ENCODE measurements at places on chromosomes 1 and 21.

GRCh38 chr1:61343734-61344420 lies 261.5 kb downstream of the NFIA start:
- DNase-seq, result no peak

- no peak for DNase-seq
These were observed 34.1 kb upstream of the DIP2A start for GRCh38 chr21:46424621-46425020.

DNA sequence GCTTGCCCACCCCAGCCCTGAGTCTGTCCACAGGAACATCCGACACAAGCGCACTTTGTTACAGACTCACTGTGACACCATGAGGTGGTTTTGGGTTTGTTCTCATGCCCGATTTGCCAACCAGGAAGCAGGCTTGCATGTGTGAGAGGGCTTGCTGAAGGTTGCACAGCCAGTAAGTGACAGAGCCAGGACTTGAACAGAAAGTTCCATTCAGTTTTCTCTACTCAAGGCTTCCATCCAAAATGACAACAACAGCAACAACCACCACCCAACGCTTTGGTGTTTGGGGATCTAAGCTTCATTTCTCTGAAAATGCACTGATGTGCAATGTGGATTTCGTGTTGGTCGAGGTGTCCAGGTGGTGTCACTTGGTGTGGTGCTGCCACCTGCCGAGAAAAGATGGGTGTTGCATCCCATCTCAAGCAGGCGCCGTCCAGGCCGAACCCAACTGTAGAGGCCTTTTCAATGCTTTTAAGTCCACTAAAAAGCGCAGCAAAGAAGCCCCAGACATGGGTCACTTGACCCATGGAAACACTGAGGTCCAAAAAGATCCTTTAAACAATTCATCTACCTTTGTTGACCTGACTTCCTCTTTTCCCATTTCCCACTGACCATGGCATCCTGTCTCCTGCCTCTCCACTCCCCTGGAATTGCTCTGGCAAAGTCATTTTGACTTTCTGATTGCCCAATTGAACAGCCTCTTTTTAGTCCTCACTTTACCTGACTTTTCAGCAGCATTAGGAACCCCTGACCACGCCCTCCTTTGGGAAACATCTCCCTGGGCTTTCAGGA lies 12.2 kb downstream of the CITED4 start:
- DNase-seq, result no peak

DNA sequence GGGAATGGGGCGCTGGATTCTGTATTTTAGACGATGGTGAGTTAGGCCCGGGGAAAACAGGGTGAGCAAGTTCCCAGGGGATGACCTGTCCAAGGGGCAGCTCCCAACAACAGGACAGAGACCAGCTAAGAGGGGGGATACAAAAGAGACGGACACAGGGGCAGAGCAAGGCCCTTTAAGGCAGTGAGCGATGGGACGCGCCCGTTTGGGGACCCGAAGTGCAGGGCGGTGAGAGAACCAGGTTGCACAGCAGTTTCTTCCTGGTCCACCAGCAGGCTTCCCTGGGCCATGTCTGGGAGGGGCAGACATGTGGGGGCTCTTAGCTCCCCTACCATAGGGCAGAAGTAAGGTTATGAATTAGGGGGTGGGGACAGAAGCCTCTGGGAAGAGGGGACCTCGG lies 22.0 kb downstream of the INAVA start:
- DNase-seq, result no peak

DNA sequence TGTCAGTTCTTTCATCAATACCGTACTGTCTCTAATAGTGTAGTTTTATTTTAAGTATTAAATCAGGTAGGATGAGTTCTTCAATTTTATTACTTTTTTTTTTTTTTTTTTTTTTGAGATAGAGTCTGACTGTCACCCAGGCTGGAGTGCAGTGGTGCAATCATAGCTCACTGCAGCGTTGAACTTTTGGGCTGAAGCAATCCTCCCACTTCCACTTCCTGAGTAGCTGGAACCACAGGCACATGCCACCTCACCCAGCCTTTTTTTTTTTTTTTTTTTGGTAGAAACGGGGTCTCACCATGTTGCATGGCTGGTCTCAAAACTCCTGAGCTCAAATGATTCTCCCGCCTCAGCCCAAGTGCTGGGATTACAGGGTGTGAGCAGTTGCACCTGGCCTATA lies 44.3 kb downstream of the INAVA start:
- DNase-seq, result no peak

- no peak for DNase-seq
These were observed 874.8 kb downstream of the AMY1C start for GRCh38 chr1:104624538-104624937.

DNA sequence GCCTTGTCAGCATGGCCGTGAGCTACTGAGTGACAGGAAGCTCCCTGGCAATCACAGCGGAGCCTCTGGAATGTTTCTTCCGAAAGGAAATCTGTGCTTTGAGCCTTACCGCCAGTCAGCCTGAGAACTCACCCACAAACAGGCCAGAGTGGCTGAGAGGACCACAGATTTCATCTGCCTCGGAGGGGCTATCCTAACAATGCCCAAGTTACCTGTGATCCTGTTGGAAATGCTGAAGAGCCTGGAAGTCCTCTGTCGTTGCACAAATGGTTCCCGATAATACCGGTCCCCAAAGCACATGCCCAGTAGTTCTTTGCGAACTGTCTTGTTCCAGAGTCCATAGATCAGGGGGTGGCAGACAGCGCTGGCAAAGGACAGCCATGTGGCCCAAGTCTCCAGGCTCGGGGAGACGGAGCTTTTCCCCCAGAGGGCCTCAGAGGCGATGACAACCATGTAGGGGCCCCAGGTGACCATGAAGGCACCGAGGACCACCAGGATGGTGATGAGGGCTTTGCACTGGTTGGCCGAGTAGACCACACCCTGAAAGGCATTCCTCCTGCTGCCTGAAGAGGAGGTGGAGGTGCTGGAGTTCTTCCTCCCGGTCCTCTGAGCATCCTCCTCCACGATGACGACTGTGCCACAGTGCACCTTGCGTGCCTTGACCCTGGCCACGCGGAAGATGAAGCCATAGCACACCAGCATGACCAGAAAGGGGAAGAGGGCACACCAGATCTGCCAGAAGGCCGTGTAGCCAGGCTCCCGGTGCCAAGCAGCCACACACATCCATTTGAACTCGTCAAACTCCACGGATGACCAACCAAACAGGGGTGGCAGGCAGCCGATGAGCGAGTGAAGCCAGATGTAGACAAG lies 40.2 kb downstream of the GPR161 start:
- DNase-seq, result no peak

DNA sequence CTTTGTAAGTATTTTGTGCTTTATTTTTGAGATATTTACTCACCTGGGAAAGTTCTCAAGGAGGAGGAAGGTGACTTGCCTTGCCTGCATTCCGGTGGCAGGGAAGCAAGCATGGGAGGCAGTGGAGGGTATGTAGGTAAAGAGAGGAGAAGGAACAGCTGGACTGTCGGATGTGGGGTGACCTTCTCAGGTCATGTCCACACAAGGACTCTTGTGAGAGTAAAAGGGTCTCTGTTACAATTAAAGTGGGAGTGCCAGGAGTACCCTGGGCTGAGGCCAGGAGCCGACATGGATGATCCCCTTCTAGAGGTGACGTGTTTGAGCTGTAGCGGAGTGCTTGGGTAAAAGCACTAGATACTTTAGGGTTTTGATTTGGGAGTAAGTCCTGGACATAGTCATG lies 25.0 kb downstream of the UBE4B start:
- DNase-seq, result no peak

DNA sequence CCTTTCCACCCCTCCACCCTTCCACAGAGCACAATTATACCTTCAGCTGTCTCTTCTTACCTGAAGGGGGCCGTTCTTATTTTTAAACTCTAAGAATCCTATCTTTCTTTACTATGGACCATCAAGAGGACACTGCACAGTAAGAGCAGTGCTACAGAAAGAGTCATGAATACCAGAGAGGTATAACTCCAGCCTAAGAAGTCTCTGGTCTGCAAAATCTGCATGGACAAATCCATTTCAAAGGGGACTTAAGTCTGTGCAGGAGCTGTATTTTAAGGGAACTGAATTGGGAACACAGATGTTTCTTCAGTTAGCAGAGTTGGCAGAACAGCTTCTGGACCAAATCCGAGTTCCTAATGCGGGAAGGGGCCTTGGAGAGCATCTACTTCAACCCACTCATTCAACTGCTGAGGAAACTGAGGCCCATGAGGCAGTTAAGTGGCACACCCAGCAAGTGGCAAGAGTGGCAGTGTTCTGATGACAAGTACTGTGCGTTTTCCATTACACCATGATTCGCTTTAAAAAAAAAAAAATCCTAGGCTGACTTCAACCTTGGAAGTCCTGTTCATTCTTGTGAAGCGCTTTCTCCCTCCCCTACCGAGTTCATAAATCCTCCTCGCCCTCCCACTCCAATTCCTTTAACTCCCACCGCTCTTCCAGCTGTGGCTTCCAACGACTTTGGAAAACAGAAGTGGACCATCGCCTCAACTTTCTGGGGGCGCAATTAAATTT lies 1.8 kb downstream of the PLPP3 start:
- no peak for DNase-seq

DNA sequence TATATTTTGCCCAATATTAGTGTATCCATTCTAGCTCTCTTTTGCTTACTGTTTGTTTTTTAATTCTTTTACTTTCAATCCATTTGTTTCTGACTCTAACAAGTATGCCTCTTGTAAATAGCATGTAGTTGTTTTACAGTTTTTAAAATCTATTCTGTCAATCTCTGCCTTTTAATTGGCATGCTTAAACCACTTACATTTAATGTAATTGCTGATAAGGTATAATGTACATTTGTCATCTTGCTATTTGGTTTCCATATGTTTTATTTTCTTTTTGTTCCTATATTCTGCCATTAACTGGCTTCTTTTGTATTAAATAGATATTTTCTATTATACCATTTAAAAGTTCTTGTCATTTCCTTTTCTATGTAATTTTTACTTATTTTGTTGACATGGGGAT lies 16.2 kb upstream of the MAB21L3 start:
- no peak for DNase-seq

- no peak for DNase-seq
These were observed 925 bp downstream of the PDE9A start for GRCh38 chr21:42654179-42654912.

- DNase-seq, result no peak
These were observed 8.6 kb downstream of the YBEY start for GRCh38 chr21:46294647-46295176.

DNA sequence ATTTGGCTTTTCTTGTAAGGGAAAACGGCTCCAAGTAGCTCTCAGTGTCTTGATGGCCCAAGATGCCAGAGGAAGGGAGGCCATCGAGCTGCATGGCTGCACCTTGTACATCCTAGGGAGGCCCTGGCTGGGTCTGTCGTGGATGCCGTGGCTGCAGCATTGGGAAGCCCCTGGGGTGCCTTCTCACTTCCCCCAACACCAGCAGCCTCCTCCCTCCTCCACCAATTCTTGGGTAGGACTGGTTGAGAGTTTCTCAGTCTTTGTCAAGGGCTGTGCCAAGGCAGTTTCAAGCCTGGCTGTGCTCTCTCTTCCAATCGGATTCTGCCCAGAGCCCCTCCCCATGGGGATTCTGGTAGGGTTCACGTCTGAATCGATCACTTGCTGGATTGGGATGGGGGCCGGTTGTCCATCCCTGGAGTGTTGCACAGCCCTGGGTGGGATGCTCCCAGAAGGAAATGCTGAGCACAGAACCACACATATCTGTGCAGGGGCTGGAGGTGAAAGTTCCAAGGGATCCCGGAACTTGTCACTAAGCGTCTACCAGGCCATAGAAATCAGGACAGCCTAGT lies 14.0 kb upstream of the SPSB1 start:
- DNase-seq, result no peak

DNA sequence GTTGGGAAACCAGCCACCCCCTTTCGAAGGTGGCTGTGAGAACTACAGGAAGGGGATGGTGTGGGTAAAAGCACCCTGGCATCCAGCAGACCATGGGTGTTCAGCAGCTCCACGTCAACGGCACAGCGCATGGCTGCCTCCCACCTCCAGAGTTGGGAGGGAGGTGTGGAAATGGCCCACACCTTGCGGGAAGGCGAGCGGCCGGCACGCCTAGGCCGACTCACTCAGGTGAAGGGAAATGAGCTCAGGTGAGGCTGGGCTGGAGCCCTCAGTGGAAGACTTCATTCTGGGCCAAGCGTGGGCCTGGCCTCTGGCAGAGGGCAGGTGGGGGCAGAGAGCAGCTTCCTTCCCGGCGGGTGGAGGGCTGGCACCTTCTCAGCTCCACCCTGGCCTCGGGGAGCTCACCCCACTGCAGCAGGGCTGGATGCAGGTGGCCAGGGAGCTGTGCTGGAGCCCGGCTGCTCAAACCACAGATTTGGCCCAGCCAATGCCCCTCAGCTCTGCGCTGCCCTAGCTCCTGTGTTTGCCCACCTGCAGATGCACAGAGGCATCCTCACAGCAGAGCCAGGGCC lies 24.8 kb upstream of the ALDH4A1 start:
- no peak for DNase-seq
